GM04504 (cell line): ENCODE measurements at places on chromosomes 1 and 21.

DNA sequence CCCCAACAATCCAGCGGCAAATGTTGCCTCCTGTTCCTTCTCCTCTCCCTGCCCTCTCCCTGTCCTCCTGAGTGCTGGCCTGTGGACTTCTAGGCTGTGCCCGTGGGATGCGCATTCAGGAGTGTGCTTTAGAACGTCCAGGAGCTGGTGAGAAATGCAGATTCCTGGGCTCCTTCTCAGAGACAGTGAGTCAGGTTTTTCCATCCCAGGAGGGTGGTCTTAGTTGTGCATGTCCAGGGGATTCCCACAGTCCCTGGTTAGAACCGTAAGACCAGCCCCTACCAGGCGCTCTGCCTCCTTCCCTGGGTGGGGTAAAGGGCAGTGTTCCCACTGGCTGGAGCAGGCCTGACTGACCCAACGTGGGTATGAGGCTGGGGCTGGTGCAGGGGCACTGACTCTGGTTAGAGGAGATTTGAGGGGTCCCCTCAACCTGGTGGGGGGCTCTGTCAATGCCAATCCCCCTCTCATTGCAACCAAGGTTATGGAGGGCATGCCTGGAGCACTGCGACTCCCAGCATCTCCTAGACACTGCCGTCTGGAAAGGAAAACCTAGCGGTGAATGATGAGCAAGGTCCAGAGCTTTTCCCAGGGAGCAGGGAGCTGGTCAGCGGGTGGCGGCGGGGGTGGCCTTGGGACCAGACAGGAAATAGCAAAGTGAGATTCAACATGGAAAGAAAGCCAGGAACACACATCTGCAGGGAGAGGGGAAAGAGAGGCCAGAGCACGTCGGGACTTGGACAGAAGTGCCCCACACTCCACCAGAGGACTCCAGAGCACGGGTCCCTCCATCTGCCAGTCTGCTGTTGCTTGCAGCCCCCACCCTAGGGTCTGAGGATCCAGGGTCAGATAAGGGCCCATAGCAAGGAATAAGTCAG, 38.5 kb downstream of the HSPG2 start:
- DNase-seq, result peak; percentile 40

DNA sequence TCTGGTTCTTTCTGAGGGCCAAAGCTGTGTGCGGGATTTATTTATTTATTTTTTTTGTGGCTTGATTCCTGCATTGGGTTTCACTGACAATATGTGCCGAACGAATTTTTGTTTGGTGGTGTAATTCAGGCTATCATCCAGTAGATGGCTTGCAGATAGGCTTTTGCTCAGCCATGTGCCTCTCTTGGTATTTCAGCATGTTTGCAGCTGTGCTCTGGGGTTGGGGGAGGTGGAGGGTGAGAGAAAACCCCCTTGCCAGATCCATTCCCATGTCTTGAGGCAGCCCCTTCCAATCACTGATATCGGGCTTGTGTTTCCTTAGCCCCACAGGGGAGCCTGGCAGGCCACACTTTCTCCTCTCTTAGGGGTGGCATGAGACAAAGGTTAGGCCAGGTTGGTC, 302.4 kb downstream of the PTGER3 start:
- no peak for DNase-seq

- no peak for DNase-seq
These were observed 674.5 kb upstream of the CXADR start for GRCh38 chr21:16838331-16838730.

GRCh38 chr21:15275615-15276235, 210.9 kb upstream of the NRIP1 start:
- no peak for DNase-seq

DNA sequence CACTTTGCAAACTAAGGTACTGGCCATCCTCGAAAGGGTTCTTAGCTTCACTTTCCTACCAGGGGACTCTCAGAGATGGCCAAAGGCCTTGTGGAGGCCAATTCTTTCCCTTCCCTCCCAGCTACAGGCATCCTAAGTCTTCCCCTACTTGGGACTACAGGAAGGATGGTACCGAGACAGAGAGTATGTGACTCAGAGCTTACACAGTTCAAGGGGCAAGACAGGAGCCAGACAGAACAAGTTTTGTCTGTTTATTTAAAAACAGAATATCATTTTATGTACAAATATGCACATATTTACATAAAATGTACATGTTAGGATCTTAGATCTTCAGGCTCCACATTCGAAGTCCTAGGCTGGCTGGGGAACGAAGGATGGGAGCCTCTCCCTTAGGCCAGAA, 1.1 kb upstream of the ARHGAP30 start:
- no peak for DNase-seq

GRCh38 chr1:158003406-158003800, 10.0 kb downstream of the KIRREL1 start:
- no peak for DNase-seq

- DNase-seq, result no peak
These were observed 182.7 kb downstream of the KCNH1 start for GRCh38 chr1:210951279-210951678.

DNA sequence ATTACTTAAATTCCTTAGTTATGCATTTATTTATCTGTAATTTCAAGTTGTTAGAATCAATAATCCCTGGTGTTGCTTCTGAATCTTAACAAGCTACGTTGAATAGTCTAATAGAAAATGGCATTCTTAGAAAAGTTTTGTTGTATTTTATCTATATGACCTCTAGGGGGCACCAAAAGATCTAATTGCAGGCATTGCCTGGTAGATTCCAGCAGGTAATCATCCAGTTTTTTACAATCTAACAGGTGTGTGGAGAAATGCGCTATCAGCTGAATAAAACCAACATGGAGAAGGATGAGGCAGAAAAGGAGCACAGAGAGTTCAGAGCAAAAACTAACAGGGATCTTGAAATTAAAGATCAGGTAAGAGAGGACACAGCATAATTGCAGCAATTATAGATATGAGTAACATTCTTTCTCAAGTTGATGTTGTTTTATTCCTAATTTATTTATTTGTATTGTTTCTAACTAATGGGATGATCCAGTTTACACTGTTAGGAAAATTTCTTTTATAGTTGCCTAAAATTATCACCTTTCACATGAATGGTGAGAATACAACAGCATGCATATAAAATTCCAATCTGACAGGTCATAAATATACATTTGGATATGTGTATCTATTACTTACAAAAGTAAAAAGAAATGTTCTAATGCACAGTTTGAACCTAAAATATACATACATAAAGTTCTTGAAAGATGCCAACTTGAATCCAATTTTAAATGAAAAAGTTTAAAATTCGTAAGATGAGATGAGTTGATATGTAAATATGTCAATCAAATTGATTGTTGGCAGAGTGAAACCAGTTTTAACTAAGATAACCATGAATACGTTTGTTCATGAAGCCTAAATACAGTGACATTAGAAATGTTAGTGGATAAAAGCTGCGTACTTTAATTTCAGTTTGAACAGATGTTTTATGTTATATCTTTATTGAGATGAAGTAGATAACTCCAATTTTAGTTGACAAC, 88.4 kb downstream of the SDCCAG8 start:
- DNase-seq, result peak; percentile 10

DNA sequence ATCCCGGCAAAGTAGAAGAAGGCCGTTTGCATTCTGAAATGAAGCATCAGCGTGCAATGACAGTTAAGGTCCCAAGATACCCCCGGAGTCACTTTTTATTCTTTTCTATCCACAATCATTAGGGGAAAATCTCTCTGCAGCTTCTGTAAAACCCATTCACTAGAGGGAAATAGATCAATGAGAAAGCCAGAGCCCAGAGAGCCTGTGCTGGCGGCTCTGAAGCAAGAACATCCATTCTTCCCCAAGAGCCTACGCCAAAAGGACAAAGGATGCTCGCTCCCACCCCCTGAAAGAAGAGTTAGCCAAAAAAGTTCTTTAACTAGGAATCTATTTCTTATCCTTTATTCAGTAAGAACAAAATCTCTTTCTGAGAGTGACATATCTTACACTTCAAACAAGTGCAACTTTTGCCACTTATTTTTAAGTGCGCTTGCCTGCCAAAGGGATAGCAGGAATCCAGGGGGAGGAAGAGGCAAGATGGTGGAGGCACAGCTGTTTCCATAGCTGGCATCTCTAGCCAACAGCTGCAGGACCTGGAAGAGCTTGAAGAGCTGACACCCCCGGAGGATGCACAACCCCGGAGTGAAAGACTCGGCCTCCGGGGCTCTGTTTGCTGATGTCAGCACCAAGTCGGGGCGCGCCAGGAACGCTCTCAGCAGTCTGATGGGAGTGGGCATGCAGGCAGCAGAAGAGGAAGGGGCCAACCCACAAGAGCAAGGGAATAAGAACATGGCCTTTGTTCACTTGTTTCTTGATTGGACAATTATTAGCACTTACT, 68.7 kb downstream of the KCNN3 start:
- DNase-seq, result no peak

DNA sequence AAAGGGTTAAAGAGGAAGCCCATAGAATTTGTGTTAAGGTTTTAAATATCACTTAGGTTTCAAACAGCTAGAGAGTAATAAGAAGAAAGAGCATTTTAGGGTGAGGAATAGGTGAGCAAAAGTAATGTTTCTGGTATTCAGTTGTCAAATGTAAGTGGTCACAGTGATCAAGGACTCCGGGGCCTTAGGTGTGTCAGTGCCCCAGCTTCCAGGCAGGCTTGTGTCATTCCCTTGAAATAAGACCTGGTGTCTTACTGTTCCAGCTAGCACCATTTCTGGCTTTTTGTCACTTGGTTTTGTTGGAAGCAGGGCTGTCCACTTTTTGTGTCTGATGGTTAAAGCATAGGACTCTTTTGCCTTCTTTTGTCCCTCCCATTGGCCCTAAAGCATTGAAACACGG, 69.6 kb downstream of the DYRK1A start:
- DNase-seq, result no peak

DNA sequence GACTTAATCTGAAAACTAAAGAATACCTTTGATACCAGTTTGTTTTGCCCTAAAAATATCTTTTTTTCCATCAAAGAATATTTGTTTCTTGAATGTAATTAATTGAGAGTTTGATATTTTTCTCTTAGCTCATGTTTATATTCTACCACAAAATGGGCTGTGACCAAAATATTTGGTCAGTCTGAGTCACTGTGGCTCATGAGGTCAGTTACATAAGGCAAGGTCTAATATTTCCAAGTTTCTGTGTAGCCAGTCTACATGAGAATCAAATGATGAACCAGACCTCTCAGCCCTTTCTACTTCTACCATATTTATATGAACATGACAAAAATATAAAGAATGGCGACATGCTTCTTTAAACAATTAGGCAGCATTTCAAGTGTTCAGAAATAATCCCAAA, 83.0 kb upstream of the IVNS1ABP start:
- peak; percentile 54 for DNase-seq

DNA sequence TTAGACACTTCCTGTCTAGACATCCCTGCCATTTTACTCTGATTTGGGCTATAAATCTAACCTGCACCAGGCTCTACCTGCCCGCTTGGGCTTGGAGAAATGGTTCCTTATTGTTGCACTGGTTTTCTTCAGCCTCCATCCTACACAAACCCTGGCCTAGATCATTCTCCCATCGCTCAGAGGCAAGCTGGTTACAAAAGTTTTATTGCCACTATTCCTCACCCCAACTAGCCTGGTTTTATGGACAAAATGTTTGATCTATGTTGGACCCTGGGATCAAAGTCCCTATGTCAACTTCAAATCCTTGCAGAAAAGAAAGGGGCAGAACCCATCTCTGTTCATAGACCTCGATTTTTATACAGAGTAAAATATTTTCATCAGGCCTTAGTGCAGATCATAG, 31.5 kb upstream of the MTF2 start:
- DNase-seq, result no peak

GRCh38 chr1:107141491-107142126, 770 bp downstream of the NTNG1 start:
- DNase-seq, result no peak

DNA sequence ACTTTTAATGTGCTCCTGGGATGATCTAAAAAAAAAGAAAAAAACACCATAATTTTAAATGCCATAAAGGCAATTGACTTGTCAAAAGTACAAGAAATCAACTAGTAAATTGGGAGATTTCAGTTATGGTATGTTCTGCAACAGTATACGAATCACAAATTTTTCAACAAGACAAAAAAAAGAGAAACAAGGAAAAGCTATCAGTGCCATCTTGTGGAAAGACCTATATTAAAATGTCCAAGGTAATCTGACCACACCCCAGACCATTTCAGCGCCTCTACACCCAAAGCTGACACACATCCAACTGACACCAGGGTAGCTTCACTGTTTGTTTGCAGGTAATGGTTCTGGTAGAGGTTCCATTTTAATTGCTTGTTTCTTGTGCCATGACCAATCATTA, 5.0 kb upstream of the DUSP23 start:
- DNase-seq, result no peak

- no peak for DNase-seq
These were observed 745 bp downstream of the MAGI3 start for GRCh38 chr1:113390871-113391648.

- DNase-seq, result no peak
These were observed 62.1 kb downstream of the PRKCZ start for GRCh38 chr1:2112280-2112701.

DNA sequence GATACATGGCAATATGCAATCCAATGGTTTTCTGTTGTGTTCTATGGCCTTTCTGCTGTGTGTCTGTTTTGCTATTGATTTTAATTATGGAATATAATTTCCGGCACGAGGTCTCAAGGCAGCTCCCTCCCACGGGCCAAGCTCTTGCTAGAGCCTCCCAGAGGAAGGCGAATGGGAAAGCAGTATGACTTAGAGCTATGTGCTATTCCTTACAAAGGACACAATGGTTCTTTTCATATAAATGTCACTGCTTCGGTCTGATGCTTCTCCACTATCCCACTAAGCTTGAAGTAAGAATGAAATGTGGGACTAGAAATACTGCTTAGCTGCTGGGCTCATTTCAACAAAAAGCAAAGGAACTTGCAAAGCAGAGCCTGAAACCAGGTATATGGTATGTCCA, 322.2 kb upstream of the BEND5 start:
- no peak for DNase-seq

- DNase-seq, result no peak
These were observed 23.1 kb downstream of the LGR6 start for GRCh38 chr1:202216691-202217090.

GRCh38 chr1:169517558-169518186, 31.9 kb upstream of the SLC19A2 start:
- DNase-seq, result no peak

DNA sequence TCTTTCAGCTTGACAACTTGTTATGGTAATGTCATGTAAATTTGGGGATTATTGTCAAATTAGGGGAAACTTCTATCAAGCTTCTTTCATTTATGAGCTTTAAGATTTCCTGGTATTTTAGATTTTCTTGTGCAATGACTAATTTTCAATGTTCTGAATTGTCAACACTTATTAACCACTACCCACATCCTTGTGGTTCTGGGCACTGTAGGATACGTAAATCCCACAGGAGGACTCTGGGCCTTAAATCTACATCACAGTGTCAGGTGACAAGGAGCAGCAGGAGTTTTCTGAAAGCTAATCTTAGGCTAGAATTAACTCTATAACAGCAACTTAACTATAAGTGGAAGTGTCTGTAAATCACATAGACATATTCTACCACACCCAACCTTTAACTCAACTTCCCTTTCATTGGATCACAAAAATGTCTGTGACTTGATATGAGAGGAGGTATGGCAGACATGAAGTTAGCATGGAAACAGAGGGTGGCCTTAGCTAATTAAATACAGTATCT, 397.7 kb downstream of the HLX start:
- DNase-seq, result no peak
